Hypothalamus (tissue), 51 donors: ENCODE measurements at places on chromosomes 2 and 18.

GRCh38 chr2:186962085-186962747 is 113.2 kb upstream of the ZSWIM2 start:
- DNase-seq = no peak

- no peak for DNase-seq
Measured at GRCh38 chr18:50083708-50084107, 111.2 kb downstream of the MYO5B start.

DNA sequence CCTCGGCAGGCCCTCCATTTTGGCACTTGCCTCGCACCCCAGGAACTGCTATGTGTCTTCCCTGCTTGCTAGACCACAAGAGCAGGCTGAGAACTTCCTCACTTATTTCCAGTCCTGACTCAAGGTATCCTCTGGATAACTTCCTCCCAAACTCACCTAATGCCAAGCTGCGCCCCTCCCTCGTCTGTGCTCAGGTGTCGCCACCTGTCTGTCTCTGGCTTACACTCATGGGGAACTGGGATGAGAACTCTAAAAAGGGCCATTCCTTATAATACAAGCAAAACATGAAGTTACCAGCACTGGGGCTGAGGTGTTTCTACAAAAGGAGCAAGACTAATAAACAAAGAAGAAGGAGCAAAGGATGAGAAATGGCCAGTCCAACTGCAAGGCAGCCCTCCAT is 191.5 kb upstream of the RMP24 start:
- DNase-seq = no peak

- DNase-seq = no peak
Measured at GRCh38 chr2:136502660-136503059, 262.7 kb upstream of the THSD7B start.

DNA sequence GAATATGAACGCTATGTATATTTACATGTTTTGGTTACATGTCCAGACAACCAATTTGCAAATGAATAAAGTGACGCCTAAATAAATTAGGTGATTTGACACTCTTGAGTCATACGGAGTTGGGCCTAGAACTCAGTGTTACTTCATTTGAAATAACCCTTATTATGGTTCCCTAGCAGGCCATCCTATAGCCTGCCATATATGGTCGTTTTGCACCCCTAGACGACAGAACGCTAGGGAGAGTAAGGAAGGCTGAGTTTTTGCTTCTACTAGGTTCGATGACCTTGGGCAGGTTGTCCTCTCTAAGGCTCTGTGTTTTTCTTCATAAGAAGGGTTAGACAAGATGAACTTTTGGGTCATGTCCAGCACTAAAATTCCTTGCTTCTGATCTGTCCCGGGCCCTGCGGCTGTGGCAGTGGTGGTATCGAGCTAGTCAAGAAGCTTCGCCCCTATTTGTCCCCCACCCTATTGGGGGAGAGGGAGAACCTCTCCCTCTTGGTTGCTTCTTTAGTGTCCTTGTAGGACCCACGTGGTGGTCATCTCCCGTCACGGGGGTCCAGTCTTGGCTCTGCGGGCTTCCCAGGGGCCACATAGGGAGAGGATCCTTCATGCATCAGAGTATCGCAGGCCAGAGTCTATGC is 574 bp upstream of the EML4 start:
- DNase-seq = no peak

- DNase-seq = no peak
Measured at GRCh38 chr2:164847291-164847690, 5.7 kb upstream of the COBLL1 start.

GRCh38 chr2:207291625-207292252 is 126.0 kb upstream of the KLF7 start:
- DNase-seq = no peak

GRCh38 chr2:119428488-119429224 is 3.0 kb upstream of the TMEM37 start:
- no peak for DNase-seq

- no peak for DNase-seq
Measured at GRCh38 chr2:234378440-234378839, 118.4 kb downstream of the ARL4C start.

DNA sequence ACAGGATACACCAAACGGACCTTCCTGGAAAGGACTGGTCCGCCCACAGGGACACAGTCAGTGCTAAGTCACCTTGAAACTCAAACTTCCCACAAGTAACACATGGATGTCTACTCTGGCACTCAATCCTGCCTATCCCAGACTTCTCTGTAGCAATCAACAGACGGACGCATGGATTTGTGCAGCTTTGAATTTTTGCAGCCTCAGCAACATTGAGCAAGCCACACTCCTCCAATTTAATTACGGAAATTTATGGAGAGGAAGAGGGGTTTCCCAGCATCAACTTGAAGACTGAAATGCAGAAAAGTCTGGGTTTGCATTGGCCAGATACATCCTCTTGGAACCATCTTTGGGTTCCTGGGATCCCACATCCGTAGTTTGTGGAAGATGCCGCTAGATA is 26.2 kb downstream of the DNER start:
- no peak for DNase-seq

DNA sequence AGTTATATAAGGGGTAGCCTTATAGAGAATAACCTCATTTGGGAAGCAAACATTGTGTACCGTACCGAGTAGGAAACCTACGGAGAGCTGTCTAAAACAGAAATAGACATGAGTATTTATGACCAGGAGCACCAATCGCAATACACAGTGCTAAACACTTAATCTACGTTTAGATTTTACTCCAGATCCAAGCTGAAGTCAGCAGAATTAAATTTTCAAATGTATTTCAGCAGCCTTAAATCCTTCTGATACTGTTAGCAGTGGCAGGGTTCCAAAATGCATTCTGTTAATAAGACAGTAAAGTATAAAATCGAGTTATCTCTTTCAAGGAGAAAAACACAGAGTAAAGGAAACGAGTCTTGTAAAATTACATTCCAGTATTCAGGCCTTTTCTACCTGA is 118.1 kb upstream of the ZNF521 start:
- no peak for DNase-seq
